ENCODE measurements at places on chromosomes 11 and 22. TPM values are rescaled to one million over a fixed set of nuclear protein-coding genes. Genes with fewer than 3 reads are reported as not detected.

- no peaks in the 10 kb centered on the region for H3K27me3 ChIP-seq
- no peaks in the 10 kb centered on the region for H3K4me1 ChIP-seq
- no peak overlapping the region for H3K27ac ChIP-seq
- H3K4me3 ChIP-seq, result no peak overlapping the region
- no peak for DNase-seq
These were observed 49.5 kb downstream of the PAX6 start for GRCh38 chr11:31761636-31762035.

DNA sequence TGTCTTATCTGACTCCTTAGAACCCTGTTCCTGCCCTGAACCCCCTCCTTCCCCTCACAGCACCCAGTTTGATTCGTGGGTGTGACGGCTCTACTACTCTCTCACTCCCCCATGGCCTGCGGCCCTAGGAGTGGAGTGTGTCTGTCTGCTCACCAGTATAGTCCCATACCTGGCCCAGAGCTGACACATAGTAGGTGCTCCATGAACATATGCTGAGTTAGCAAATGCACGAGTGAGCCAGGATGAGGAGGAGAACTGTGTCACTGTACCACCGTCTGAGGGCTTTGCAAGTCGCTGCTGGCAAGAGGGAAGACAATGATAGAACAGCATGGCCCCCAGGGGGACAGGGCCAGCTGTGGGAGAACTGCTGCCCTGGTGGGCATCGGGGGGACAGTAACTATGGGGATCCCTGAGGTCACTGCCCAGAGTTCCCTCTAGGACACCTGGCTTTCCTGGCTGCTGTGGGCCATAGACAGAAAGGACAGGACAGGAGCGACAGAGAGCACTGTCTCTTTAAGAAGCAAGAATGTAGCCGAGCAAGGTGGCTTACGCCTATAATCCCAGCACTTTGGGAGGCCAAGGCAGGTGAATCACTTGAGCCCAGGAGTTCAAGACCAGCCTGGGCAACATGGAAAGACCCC is 19.2 kb upstream of the KIAA0930 start:
- DNase-seq, result no peak
- no peak overlapping the region for H3K27ac ChIP-seq
- H3K36me3 ChIP-seq, result no peaks in the 10 kb centered on the region
- H3K4me3 ChIP-seq, result no peak overlapping the region
- H3K4me1 ChIP-seq, result peaks cover 36% of the 10 kb centered on the region

GRCh38 chr11:44718612-44719390 is 8.0 kb upstream of the TSPAN18 start:
- no peaks in the 10 kb centered on the region for H3K4me1 ChIP-seq
- no peak for DNase-seq
- H3K4me3 ChIP-seq, result no peak overlapping the region
- no peaks in the 10 kb centered on the region for H3K36me3 ChIP-seq
- no peaks in the 10 kb centered on the region for H3K27me3 ChIP-seq
- no peak overlapping the region for H3K27ac ChIP-seq

The CCDC89 gene
- total RNA-seq, result 1.9 TPM

The SELENOH gene
- total RNA-seq, result 79.1 TPM

DNA sequence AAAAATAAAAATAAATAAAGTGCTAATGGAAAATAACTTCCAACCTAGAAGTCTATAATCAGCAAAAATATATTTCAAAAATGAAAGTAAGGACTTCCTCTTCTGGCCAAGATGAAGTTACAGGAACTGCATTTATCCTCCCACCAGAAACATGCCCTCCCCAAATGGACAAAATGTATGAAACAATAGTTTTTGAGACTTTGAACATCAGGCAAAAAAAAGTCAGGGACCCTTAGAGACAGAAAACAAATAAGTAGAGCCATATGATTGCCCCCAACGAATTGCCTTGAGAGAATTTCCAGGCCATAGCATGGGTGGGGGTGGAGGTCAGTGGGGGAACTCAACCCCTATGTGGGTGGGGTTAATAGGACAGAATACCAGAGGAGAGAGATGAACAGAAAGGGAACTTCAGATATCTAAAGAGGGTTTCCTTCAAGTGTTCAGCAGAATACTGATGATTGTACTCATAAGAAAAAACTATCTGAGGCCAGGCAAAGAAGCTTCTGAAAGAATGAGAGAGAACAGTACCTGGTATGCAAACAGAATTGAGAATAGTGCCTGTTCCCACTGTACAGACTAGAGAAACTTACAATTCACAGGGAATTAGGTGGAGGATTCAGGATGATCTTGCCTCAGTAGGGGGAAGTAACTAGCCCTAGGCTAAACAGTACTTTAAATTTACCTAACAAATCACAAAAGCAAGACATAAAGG is 26.6 kb upstream of the IL10RA start:
- H3K4me3 ChIP-seq, result no peak overlapping the region
- peak overlapping the region; percentile 63 for H3K27ac ChIP-seq
- H3K4me1 ChIP-seq, result peaks cover 5% of the 10 kb centered on the region
- no peaks in the 10 kb centered on the region for H3K36me3 ChIP-seq

- peaks cover 68% of the 10 kb centered on the region for H3K4me1 ChIP-seq
- peak; percentile 37 for DNase-seq
- H3K4me3 ChIP-seq, result no peak overlapping the region
- peaks cover 8% of the 10 kb centered on the region for H3K27me3 ChIP-seq
- peak overlapping the region; percentile 37 for H3K27ac ChIP-seq
- peaks cover 29% of the 10 kb centered on the region for H3K36me3 ChIP-seq
These were observed 12.2 kb downstream of the PHLDB1 start for GRCh38 chr11:118619444-118620197.

DNA sequence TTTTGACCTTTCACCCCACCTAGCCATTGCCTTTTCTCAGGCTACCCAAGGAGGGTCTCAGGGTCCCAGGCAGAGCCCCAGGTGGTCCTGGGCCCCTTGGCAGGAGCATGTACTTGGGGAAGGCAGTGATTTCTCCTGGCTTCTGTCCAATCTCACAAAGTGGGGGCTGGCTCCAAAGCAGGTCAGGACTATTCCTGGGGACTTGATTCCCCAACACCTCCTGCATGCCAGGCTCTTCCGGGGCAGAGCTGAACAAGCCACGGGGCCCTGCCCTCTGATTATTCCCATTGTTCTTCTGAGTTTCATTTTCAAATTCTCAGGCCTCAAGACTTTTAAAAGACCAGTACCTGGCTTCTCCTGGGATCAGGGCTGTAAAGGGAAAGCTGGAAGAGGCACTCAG is 1.5 kb upstream of the TCF20 start:
- H3K36me3 ChIP-seq, result no peaks in the 10 kb centered on the region
- H3K27ac ChIP-seq, result no peak overlapping the region
- H3K4me3 ChIP-seq, result no peak overlapping the region
- H3K27me3 ChIP-seq, result no peaks in the 10 kb centered on the region
- H3K4me1 ChIP-seq, result peaks cover 45% of the 10 kb centered on the region

The CHST1 gene
- total RNA-seq, result 4.3 TPM

DNA sequence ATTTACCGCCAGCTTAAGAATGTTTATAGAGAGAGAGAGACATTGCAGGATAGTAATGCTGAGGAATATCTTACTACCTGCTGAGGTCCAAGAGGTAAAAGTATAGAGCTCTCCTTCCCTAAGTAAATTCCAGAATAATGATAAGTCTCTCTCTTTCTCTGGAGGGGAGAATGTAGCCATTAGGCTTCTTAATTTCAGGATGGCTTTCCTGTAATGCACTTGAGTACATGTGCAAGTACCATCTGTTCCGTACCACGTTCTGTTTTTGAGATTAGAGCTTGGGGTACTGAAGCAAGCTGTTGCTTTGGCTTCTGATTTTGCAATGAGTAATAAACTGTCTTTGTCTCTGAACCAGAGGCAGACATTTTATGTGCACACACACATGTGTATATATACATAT is 1314.0 kb downstream of the JRKL start:
- H3K4me3 ChIP-seq, result no peak overlapping the region
- H3K36me3 ChIP-seq, result no peaks in the 10 kb centered on the region
- H3K27ac ChIP-seq, result no peak overlapping the region
- DNase-seq, result no peak
- no peaks in the 10 kb centered on the region for H3K27me3 ChIP-seq

DNA sequence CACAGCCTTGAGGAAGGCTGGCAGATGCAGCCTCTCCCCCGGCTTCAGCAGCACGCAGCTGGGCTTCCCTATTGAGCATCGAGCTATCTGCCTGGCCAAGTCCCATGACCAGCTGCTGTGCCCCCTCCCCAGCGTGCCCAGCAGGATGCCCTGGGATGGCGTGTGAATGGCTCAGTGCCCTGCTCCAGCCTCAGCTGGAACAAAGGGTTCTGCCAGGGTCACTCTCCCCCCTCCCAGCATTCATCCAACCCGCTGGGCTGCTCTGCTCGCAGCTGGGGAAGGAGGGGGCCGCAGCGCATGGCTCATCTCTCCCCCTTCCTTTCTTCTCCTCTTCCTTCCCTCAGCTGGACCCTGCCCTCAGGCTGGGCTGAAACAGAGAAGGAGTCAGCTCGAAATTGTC is 14.5 kb downstream of the LRP4 start:
- no peaks in the 10 kb centered on the region for H3K36me3 ChIP-seq
- no peaks in the 10 kb centered on the region for H3K27me3 ChIP-seq
- H3K4me1 ChIP-seq, result peaks cover 35% of the 10 kb centered on the region
- H3K27ac ChIP-seq, result peak overlapping the region; percentile 36
- DNase-seq, result peak; percentile 71

The OR51E2 gene
- total RNA-seq, result not detected

The MFRP gene
- not detected for total RNA-seq

DNA sequence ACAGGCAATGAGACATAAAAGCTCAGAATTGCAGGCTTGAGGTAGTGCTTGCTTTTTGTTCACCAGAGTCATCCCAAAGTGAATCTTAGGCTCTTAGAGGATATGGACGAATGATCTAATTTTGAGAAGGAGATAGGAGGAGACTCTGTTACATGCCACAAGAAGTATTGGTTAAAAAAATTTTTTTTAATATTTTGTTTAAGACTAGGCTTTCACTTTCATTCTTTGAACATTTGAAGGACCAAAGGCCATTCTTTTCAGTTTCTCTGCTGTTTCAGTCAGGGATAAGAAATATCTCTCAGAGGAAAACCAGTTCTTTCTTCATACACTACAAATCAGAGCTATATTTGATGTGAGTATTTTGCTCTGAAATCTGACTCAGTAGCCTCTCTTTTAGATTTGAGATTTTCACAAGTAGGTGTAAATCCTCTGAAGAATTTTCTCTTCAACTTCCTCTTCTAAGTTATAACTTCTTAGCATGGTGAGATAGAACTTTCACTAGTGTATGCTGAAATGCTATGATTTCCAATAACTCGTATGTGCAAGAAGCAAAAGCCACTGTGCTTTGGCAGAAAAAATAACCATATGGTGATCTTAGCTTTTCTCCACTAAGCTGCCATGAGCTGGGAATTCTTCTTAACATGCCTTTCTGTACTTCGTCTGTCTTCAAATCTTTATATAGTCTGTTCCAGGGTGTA is 24.1 kb upstream of the FAM181B start:
- no peak for DNase-seq
- H3K4me3 ChIP-seq, result no peak overlapping the region
- H3K27me3 ChIP-seq, result no peaks in the 10 kb centered on the region
- H3K4me1 ChIP-seq, result no peaks in the 10 kb centered on the region

The TBCEL gene
- 35.7 TPM for total RNA-seq

DNA sequence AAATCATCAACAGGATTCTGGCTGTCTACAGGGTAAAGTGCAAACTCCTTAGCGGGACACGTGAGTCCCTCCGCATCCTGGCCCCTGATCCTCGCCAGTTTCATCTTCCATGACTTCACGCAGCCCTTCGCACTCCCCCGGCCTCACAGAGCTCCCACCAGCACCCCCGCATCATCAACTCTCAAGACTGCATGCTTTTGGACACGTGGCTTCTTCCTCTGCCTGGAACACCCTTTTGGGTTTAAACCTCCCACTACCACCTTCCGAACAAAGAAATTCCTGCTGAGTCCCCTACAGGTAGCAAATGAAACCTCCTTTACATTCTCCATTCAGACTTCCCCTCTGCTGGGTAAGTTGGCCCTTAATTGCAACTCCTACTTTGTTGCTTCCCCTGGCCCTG is 12.6 kb upstream of the EIF3M start:
- peaks cover 5% of the 10 kb centered on the region for H3K4me1 ChIP-seq
- no peak overlapping the region for H3K4me3 ChIP-seq
- DNase-seq, result no peak
- no peaks in the 10 kb centered on the region for H3K36me3 ChIP-seq
- H3K27ac ChIP-seq, result peak overlapping the region; percentile 38

The THRSP gene
- not detected for total RNA-seq

GRCh38 chr11:48263423-48263911 is at the start of gene OR4X1:
TSS of gene OR4X1 (plus strand) at chr11:48263861. CDS start at chr11:48263861, 0 bp downstream.
- DNase-seq, result no peak
- H3K27me3 ChIP-seq, result no peaks in the 10 kb centered on the region
- H3K36me3 ChIP-seq, result no peaks in the 10 kb centered on the region

- DNase-seq, result peak; percentile 86
- H3K4me1 ChIP-seq, result peaks cover 89% of the 10 kb centered on the region
- peaks cover 66% of the 10 kb centered on the region for H3K36me3 ChIP-seq
- no peak overlapping the region for H3K4me3 ChIP-seq
- H3K27me3 ChIP-seq, result no peaks in the 10 kb centered on the region
These were observed 16.5 kb upstream of the CDC42EP2 start for GRCh38 chr11:65298131-65298535.

The NRGN gene
- total RNA-seq, result 33.4 TPM

GRCh38 chr11:28447226-28447625 is 339.0 kb downstream of the METTL15 start:
- no peak overlapping the region for H3K27ac ChIP-seq
- no peaks in the 10 kb centered on the region for H3K27me3 ChIP-seq
- no peaks in the 10 kb centered on the region for H3K36me3 ChIP-seq
- H3K4me1 ChIP-seq, result no peaks in the 10 kb centered on the region
- DNase-seq, result no peak

The FXYD6 gene
- total RNA-seq, result 140 TPM

DNA sequence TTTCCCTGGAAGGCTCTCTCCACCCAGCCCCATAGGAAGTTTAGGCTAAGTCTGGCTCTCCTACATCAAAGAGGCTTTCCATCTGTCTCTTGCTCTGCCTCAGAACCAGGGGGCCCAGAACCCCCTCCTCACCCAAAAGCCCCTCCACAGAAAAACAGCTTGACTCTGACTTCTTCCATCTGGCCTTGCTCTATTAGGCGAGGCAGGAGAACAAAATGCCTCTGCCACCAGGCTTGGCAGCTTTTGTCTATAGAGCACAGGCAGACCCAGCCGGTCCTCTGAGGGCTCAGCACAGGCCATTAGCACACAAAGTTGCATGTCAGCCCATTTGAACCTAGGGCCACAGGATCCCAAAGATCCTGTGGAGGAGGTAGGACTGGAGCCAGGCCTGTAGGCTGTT is 75.7 kb upstream of the SUSD2 start:
- no peak for DNase-seq
- H3K27me3 ChIP-seq, result no peaks in the 10 kb centered on the region
- no peak overlapping the region for H3K27ac ChIP-seq
- no peak overlapping the region for H3K4me3 ChIP-seq
- no peaks in the 10 kb centered on the region for H3K4me1 ChIP-seq
- peaks cover 35% of the 10 kb centered on the region for H3K36me3 ChIP-seq

The RASGRP2 gene
- 148 TPM for total RNA-seq

The PSMA1 gene
- 131 TPM for total RNA-seq

The AQP11 gene
- total RNA-seq, result 0.74 TPM

Measured in spleen (tissue), 13 donors.